AG10803 (cell line): ENCODE measurements at places on chromosomes 4 and X.

GRCh38 chrX:122248681-122249080 is 935.4 kb upstream of the GRIA3 start:
- DNase-seq: peak; percentile 12

- DNase-seq: no peak
These were observed 325.5 kb downstream of the GRID2 start for GRCh38 chr4:92629302-92629701.

GRCh38 chr4:44629280-44629866 is 22.1 kb downstream of the YIPF7 start:
- DNase-seq: peak; percentile 47

DNA sequence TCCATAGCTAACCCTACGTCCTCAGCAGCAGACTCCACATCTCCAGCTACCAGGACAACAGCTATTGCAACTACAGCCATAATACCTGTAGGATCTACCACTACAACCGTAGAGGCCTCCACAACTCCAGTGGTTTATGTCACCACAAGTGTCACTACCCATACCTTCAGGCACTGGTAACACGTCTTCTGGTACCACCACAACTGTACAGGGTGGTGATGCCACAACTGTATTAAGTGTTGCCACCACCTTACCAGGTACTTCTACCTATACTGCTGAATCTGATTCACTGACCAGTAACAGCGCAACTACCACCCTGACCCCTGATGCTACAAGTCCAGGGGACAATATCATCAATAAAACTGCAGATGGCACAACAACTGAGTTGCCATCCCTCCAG is 34.6 kb upstream of the CABS1 start:
- no peak for DNase-seq

DNA sequence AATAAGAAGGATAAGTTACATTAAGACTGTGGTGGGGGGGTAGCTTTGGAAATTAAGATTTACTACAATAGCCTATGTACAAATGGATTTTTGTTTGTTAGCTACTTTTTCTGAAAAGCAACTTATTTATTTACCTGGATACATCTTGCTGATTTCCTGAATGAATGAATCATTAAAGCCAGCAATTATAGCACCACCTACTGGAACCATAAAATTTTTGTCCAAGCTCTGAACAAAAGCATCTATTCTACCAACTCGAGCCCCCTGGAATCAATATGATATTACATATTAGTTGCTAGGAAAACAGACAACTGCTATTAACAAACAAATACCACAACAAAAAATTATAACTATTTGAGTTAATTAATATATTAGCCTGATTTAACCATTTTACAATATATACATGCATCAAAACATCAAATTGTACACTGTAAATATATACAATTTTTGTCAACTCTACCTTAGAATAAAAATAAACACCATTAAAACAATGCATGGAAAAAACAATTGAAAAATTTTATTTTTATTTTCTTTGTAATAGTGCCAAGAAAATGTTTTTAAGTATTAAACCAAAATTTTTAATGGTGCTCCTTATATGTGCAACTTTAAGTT is 15.3 kb downstream of the SEPSECS start:
- DNase-seq: peak; percentile 32

DNA sequence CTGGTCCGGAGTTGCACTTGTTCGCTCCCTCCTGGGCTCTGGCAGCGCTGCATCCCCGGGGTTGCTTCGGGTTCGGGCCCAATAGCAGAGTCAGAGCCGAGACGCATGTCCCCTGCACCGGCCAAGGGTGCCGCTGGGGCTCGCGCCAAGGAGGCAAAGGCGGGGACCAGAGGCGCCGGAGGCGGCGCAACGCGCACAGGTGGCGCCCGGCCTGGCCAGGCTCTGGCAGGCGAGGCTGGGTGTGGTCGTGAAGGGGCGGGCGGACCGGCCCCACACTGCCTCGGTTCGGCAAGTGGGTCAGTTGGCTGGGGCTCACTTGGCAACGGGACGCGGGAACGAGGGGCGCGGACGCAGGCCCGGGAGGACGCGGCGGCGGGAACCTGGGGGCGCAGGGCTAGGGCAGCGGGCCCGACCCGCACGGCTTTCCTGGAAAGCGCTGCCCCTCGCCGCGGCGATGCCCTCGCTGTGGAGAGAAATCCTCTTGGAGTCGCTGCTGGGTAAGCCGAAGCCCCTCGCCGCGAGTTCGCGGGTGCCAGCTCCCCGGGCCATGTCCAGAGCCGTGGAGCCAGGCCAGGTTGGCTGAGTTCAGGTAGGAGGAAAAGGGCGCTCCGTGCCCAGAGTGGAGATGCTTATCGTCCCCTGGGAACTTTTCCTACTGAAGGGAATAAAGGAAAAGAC is at the start of gene CWH43:
TSS of gene CWH43 (plus strand) at position 300 of the 678 bp plus-strand sequence. CDS start at position 455, 155 bp downstream.
- no peak for DNase-seq

- peak; percentile 94 for DNase-seq
These were observed 129.6 kb downstream of the ZNF330 start for GRCh38 chr4:141350122-141350905.

DNA sequence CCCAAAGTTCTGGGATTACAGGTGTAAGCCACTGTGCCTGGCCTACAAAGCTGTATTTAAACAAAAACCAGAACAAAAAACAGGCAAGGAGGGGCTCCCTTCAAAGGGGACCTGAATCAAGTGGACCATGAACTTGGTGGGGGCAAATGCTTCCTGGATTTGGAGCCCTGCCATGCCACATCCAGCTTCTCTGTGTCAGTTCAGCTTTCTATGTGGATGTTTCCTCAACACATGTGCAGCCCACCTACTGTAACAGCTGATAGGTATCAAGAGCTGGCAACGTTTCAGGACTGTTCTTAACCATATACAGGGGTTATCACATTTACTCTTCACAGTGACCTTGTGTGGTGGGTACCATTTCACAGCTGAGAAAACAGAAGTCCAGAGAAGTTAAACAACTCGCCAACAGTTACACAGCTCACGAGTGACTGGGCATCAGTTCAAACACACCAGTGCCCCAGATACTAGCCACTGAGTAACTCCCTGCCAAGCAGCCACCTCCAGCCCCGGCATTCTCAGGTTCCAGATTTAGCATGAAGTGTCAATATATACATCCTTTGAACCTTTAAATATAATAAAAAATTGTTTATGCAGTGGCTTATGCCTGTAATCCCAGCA is 7.5 kb downstream of the GPR143 start:
- DNase-seq: no peak

GRCh38 chr4:38099908-38100407 is 139.8 kb downstream of the PTTG2 start:
- peak; percentile 98 for DNase-seq

- DNase-seq: no peak
These were observed 106.0 kb downstream of the LRBA start for GRCh38 chr4:150909116-150909515.

GRCh38 chrX:57905141-57905540 is 5.1 kb downstream of the ZXDA start:
- DNase-seq: no peak

DNA sequence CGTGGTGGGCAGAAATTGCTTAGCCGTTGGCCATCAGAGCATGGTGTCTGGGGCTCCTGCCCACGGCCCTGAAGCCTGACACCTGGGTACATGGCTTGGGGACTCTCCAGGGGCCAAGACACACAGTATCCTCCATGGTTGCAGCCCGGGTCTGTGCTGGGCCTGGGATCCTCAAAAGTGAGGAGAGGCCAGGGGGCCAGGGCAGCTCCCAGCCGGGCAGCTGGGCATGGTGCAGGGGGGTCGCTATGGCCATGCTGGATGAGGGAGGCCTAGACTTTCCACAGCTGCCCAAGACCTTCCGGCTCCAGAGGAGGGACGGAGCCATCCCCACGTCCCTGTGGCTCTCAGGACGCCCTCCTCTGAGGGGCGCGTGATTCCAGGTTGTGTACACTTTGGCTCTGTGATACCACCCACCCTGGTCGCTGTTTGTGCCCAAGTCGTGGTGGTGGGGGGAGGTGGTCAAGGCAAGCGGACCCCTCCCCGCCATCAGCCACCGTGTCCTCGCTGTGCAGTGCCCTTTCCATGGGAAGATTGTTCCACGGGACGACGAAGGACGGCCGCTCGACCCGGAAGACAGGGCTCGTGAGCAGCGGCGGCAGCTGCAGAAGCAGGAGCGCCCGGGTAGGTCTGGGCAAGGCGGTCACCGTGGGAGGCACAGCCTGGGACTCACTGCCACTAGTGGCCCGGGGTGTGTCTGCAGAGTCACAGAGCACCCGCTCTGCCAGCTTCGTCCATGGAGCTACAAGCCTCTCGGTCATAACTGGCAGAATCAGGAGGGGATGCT is 25.7 kb downstream of the NKX1-1 start:
- no peak for DNase-seq

DNA sequence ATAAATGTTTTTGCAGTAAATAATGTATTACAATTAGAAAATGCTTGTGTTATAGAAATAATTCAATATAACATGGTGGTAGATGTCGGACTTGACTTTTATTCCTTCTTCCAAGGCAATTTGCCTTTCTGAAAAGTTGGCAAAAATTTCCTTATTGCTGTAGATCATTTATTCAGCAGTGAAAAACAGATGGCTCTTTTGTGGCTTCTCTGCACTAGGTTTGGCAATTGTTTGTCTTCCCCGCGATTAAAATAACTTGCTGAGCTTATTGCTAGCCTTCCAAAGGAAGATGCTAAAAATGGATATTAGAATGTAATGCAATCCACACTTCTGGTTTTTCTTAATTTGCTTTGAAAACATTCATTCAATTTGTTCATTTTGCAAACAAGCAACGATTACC is 1977.9 kb upstream of the ADGRL3 start:
- DNase-seq: no peak

- DNase-seq: no peak
These were observed 11.2 kb downstream of the ADAM29 start for GRCh38 chr4:174929346-174929745.

DNA sequence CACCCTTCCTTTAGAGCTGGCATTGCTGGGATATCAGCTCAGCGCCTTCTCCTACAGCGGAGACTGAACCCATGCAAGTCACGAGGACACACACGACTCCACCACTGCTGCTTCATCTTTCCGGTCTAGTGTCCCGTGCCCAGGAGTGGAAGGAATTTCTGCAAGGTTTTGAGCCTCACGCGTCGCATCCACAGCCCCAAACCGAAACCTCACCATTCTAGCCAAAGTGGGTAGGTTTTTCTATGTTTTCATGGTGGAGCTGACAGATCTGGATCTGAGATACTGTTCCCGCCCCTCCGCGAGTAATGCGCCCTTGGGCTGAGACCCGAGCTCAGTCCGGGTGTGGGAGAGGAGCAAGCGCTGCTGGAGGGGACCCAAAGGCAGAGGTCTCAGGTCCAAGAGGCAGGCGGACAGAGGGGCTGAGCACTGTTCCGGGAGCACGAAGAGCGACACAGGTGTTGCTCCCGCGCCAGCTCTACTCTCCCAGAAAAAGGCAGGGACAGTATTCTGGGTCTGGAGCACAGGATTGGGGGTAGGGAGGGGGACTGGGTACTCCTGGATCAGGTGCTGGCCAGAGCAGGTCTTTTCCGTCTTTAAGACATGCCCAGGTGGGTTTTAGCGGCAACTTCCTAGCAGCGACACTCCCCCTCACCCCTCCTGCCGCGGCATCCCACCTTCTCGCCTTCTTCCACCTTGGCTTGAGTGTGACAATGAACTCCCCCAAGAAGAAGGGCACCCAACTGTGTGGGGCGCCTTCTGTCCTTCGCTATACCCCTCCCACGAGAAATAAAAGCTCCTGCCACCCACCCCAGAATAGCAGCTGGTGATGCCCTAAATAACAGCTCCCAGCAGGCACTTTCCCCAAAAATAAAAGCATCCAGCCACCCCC is 1.8 kb downstream of the EPHA5 start:
- peak; percentile 10 for DNase-seq

GRCh38 chr4:6834867-6835266 is 52.3 kb downstream of the KIAA0232 start:
- peak; percentile 13 for DNase-seq

DNA sequence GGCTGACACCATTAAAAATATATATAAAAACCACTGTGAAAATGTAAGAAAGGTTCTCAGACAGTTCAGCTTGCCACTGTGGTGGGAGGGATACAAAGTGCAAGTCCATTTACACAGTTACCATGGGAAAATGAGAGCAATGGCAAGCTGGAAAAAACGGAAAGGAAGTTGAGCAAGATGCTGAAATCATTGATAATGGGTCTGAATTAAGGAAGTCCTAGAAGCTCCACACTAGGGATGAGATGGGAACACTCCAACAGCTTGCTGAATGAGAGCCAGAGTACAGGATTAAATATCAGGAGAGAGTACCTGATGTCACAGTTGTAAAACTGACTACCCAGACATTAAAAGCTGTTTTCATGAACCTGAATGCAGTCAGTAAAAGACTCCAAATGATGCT is 218.6 kb downstream of the PRDM5 start:
- no peak for DNase-seq

- DNase-seq: no peak
These were observed 75.4 kb downstream of the AFF1 start for GRCh38 chr4:87010192-87010591.

DNA sequence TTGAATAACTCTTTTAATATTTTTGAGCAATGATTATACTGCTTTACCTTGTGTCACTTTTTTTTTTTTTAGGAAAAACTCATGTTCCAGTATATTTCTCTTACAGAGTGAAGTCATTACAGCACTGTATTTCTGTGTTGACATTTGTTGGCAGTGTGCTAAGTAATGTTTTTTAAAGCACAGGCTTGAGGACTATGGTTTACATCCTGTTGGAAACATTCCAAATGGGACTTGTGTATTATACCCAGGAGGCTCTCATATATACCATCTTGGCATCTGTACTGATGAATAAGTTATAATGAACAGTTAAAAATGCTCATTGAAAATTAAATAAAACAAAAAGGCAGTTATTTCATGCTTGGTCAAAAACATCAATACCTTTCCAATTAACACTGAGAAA is 33.8 kb downstream of the CEP44 start:
- DNase-seq: no peak

DNA sequence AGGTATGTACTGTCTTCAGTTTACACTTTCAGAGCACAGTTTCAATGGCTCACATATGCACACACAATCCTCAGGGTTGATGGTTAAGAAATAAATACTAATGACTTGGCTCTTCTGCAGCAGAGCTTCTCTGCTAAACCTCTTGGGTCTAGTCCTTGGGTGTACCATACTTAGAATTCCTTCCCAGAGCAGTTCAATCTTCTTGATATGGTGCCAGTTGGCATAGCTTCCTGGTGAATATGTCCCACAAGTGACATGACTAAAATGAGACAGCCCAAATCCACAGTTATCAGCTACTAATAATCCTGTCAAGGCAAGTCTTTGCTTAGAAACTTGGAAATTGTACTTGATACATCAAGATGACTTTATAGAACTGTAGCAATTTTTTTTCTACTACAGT is 654.4 kb downstream of the IQCM start:
- DNase-seq: peak; percentile 94

DNA sequence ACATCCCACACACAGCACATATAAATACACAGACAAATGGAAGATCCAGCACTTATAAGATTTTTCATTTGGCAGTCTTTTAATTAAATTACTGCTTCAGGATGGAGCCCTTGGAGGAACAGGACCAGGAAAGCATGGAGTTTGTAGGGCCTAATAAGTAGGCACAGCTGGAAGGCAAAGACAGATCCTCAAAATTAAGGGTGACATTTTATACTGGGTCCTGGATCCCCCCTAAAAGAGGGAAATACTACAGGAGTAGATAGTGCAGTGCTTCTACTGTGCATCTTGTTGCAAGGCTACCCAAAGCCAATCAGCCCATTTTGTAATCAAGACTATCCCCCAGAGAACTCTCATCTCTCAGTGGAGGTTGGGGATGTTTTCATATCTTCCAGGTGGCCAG is 1860.7 kb upstream of the PCDH10 start:
- DNase-seq: no peak

- peak; percentile 79 for DNase-seq
These were observed 1.4 kb downstream of the SPATA4 start for GRCh38 chr4:176193938-176194337.
